ENCODE measurements at places on chromosomes 11 and 22.
A peak's percentile ranks its signal among the peaks of the same experiment; 100 is the strongest.

DNA sequence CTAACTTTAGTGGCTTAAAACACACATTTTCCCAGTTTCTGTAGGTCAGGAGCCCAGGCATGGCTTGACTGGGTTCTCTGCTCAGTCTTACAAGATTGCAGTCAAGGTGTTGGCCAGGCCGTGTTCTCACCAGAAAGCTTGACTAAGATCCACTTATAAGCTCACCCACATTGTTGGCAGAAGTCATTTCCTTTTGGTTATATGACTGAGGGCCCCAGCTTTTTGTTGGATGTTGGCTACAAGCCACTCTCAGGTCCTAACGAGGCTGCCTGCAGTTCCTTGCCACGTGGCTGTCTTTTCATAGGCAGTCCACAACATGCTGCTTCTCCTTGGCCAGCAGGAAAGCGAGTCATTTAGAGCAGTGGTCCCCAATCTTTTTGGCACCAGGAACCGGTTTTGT is 79.3 kb upstream of the CRTAM start:
- DNase-seq, result no peak

GRCh38 chr11:102188488-102188887 is 78.2 kb downstream of the YAP1 start:
- no peak for DNase-seq

DNA sequence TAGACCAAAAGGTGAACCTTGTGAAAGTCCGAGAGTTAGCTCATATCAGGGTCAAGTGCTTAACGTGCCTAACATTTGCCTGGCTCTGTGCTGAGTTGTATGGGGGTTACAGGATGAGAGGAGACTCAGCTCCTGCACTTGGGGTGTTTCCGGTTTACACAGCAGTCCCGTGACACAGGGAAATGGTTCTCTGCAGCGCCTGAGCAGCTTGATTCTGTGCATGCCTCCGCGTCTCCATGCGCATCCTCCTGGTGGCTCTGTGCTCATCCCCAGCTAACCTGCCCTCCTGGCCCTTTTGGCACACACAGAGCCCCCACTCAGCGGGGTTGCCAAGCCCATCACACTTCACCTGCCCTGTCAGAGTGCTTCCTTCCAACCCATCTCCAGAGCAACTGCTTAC is 238.3 kb upstream of the TBCEL start:
- DNase-seq, result no peak

DNA sequence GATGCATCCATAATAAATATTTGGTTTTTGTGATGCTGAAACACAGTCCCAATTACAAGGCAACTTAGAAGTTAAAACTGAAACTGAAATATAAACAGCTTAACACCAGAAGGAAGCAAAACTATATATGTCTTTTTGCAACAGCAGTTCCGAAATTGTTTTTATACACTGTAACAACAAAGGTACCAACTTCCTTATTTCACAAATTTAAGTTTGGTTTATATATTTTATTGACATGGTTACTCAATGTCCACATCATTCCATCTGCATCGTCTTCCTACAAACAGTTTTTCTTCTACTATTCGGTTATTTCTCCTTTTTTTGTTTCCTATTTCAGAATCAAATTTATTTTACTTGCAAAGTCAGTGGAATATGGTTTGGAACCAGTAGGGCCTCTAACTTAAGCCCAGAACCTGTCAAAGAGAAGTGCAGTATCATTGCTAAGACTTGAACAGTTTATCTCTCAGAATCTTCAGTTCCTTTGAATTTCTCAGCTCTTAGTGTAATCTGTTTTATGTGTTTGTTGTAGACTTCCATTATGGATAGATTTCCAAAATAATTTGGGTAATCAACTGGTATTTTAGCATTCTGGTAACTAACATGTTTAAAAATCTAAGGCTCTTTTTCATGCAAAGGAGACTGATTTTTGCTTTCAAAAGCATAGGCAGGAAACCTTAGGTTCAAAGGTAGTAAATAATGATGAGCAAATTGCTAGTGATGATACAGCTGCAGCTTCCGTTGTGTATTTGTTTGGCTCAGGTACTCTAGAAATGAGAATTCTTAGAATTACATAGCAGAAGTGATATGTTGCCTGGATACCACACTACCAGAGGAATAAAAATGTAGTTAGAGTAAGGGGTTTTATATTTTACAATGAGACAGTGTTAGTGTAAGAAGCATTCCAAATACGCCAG is 8.2 kb upstream of the HSPA8 start:
- no peak for DNase-seq

DNA sequence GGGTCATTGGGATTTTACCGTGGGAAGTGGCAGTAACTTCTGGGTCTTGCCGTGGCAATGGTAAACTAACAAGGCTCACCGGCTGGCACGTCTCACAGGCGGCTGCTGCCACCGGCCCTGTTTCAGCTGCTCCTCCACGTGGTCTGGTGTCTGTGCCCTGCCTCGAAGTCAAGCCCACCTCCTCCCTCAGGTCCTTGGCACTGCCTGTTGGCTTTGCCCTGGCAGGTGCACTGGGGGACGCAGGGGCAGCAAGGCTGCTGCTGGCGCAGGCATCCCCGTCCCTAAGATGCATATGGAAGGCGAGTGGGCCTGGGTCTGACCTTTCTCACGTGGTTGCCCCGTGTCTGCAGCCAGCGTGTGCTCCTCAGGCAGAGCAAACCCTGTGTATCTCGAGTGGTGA is 783.6 kb downstream of the BRD1 start:
- no peak for DNase-seq

- no peak for DNase-seq
These were observed 3.3 kb downstream of the SERPINH1 start for GRCh38 chr11:75565221-75565814.

- no peak for DNase-seq
These were observed 10.5 kb upstream of the DEPDC7 start for GRCh38 chr11:33005175-33005574.

DNA sequence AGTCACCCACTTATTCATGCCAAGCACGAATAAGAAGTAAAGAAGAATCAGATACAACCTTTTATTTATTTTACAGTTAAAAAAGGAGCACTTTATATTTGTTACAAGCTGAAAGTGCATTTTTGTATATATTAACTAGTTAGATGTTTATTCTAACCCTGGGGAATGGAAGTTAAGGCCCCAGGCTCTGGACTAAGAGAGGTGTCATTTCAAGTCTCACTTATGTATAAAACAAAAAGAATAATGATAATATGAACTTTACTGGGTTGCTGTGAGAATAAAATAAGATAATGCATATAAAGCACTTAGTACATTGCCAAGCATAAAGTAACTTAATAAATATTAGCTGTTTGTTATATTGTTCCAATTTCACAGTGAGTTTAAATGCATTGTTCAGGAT is 12.1 kb upstream of the FAT3 start:
- DNase-seq, result no peak

DNA sequence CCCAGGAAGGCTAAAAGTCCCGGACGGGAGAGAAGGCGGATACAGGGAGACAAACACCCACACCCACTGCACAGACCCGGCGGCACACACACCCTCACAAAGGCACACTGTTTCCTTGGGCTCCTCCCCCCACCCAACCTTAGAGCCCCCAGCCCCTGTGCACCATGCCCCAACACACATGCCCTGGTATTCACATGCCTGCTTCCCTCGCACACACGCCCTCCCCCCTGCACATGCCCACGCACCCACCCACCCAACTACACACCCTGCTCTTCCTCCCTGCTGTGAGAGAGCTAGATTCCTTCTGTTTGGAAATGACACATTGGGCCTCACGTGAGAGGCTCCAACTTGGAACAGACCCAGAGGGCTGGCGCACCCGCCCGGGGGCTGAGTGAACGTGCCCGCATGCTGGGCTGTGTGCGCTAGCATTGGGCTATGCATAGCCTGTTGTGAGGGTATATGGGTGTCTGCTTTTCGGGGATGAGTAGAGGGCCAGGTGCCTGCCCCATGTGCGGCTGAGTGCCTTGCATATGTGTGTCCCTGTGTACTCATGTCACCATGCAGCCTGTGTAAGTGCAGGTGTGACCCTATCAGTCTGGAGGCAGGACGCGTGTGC is 518 bp upstream of the CHRM1 start:
- DNase-seq, result peak; percentile 67

- peak; percentile 60 for DNase-seq
These were observed 30.3 kb downstream of the GNB1L start for GRCh38 chr22:19824212-19824925.

DNA sequence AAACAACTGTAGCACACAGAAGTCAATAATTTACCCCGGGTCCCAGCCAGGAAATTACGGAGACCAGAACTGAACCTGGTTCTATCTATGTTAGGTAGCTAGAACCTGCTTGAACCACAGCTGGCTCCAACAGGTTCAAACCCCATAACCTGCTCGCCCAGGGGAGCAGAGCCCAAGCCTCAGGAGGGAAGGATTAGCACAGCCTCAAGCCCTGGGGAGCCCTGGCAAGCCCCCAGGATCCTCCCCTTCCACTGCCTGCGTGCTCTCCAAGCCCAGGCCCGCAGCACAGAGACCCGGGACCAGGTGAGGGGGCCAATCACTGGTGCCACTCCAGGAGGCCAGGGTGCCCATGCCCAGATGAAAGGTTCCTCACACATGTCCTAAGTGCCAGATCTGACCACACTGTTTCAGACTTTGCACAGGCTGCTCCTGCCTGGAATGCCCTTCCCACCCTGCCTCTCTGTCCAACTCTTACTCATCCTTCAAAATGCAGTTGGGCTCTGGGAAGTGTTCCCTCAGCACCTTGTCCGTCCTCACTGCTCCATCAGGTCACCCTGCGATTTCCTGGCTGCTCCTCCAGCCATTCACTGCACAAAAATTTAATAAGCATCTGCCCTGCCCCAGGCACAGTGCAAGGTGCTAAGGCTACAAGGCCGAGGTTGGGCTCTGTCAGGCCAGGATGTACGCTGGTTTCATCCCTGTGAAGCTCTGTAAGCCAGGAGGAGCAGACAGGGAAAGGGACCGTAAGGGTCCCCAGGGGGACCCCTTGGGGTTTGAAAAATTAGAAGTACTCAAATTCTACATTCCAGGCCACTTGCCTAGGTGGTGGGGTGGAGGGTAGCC is 32.2 kb downstream of the ARRB1 start:
- no peak for DNase-seq

GRCh38 chr11:18264677-18265555 is 1.1 kb upstream of the SAA1 start:
- no peak for DNase-seq

DNA sequence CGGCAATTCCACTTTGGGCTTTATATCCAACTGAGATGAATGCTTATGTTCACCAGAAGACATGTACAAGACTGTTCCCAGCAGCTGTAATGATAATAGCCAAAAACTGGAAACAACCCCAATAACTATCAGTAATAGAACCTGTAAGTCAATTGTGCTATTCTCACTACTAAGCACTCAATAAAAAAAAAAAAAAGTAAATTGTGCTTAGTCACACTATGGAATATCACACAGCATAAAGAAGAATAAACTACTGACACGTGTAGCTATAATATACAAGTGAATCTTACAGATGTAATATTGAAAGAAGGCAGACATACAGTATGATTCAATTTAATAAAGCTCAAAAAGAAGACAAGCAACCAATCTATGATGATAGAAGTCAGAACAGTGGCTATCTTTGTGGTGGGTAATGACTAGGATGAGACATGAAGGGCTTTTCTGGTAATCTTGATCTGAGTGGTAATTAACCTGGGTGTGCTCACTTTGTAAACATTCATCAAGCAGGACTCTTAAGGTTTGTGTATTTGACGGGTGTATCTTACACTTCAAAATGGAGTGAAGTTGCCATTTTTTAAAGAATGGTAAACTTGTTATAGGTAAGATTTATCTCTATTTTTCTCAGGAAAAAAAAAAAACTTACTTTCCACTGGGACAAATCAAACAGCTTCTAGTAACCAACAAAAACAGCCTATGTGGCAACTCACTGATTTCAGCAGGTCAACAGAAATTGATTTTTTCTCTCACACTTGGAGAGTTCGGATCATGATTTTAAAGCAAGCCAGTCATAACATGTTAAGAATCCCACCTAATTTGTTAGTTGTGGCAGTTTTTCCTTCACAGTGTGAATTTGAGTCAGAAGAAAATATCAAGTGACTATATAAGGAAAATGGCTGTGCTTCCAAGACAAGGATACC is 84.2 kb downstream of the CCDC83 start:
- no peak for DNase-seq

DNA sequence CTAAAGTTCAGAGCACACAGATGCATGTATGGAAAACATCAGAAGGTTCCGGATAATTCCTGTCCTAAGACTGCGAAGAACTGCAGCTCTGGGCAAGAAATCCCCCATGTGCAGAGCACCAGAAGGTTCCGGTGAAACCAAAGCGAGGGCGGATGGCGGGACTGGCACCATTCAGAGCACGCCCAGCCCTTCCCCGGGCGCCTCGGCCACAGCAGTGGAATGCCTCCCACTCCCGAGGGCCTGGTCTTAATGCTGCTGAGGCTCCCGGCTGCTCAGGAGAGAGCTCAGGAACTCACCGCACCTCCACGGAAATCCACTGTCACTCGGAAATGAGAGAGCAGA is 43.1 kb downstream of the BRD1 start:
- no peak for DNase-seq

DNA sequence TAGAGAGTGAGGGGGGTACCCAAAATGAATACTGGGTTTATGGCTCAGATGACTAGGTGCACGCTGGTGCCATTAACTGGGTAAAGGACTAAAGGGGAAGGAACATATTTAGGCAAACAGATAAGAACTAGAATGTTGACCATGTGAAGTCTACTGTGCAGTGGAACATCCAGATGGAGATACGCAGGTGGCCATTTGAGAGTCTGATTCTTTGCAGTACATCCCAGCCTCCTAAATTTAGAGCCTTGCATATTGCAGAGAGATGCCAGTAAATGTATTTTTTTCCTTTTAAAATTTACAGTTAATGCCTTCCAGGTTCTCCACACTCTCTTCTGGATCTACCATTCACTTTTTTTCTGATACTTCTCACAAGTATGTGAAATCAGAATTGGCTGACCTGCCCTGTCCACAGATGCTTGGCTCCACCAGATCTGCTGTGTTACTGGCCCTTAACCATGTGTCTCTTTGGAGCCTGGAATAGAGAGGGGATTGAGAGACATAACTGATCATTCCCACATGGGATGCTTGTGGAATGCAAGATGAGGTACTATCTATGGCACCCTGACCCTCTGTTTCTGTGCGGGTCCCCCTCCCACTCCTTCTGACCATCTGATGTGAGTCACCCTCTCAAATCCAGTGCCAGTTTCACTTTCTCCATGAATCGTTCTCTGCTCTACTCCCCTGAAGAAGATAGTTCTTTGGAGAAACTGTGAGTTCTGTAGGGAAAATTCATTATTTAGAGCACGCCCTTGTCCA is 77.0 kb upstream of the NCAM1 start:
- DNase-seq, result no peak

DNA sequence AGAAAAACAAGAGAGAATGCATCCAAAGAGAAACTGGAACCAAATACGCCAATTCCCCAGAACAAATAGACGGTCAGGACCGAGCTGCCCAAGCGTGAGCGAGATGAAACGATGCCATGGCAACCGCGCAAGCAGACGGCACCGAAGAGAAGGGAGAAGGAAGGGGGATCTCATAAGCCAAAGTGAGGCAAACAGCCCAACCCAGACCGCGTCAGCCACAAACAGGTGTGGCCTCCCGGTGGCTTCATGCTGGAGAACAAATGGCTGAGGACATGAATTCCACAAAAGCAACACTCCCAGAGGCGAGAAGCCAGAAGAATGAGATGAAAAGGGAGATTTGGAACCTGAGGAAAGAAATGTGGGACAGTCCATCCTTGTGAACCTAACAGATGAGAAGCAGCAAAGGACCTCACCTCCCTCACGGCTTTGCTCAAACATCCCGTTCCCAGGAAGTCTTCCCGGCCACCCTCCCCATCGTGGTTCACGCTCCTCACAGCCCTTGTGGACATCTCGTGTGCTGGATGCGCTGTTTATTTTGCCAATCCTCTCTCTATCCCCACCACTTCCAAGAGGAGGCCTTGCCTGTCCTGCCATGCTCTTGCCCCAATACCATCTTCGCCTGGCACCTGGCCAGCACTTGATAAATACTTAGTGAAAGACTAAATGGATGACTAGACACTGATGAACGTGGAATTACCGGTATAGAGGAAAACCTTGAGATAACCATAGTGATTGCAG is 89.1 kb upstream of the RTL6 start:
- peak; percentile 94 for DNase-seq
